Muscle of back (tissue), 13 donors: ENCODE measurements at places on chromosomes 16 and 17. TPM values are rescaled to one million over a fixed set of nuclear protein-coding genes. Genes with fewer than 3 reads are reported as not detected.
A peak's percentile ranks its signal among the peaks of the same experiment; 100 is the strongest.

The TEX14 gene
- 2.4 TPM for polyA plus RNA-seq

GRCh38 chr17:29569245-29569950 is 897 bp downstream of the TP53I13 start:
- no peak for DNase-seq

DNA sequence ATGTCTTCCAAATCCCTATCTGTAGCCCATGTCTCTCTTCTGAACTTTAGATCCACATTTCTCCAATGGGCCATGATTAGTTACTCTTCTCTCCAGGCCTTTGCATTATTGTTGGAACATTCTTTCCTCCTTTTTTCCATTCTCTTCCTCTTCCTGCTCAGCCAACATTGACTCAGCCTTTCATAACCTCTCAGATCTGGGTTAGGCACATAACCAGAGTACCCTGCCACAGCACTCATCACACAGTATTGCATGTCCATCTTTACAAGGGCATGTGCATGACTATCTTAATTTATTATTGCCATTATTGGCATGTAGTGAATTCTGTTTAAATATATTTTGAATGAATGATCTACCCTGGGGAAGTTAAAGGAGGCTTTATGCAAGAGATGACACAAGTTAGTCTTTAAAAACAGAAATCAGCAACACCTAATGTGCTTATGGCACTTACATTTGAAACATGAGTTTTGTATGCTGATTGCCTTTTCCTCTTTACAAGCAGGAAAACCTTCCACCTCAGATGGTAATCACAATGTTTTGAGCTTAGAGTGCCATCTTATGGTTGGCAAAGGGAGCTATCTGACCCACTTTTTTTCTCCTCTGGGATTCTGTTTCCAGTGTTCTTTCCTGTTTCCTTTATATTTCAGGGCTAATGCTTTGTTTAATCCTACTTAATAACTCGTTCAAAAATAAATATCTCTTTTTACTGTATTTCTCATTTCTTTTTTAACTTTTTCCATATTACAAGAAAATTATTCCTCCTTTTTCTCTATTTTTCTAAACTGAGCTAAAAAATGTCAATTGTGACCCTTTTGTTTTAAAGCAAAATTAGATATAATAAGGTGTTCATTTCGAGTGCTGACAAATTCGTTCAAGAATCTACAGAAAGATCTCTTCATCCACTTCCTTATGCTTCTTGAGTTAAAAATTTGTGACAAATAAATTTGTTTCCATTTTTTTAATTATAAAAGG is 151.0 kb upstream of the RBL2 start:
- DNase-seq = peak; percentile 11

GRCh38 chr16:9119795-9120194 is 28.4 kb downstream of the HAPSTR1 start:
- peak; percentile 63 for DNase-seq

GRCh38 chr17:31067691-31068184 is 27.0 kb upstream of the NF1 start:
- peak; percentile 62 for DNase-seq

DNA sequence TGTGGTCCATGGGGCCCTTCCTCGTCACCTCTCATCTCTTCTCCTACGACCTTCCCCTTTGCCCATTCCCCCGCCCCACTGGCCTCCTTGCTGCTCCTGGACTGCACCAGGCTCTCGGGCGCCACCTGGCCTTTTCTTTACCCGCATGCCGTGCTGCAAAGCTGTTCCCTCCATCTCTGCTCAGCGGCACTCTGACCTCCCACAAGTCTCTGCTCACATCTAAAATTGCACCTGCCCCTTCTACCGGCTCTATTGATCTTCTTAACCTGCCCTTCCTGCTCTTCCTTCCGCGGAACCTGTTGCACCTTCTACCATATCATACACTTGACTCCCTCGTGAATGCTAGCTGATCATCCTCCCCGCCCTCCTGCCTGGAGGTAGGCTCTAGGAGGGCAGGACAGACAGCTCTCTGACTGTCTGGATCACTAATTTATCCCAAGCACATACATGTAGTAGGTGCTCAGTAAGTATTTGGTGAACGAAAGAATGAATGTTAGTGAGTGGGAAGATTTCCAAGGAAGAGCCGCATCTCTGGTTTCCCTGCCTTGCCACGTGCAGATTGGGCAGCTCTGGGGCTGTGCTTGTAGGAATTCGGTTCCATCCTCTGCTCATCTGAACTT is 17.3 kb downstream of the DNAH17 start:
- DNase-seq = no peak

The ARL5C gene
- polyA plus RNA-seq = not detected

The RPL19 gene
- polyA plus RNA-seq = 2,763 TPM

DNA sequence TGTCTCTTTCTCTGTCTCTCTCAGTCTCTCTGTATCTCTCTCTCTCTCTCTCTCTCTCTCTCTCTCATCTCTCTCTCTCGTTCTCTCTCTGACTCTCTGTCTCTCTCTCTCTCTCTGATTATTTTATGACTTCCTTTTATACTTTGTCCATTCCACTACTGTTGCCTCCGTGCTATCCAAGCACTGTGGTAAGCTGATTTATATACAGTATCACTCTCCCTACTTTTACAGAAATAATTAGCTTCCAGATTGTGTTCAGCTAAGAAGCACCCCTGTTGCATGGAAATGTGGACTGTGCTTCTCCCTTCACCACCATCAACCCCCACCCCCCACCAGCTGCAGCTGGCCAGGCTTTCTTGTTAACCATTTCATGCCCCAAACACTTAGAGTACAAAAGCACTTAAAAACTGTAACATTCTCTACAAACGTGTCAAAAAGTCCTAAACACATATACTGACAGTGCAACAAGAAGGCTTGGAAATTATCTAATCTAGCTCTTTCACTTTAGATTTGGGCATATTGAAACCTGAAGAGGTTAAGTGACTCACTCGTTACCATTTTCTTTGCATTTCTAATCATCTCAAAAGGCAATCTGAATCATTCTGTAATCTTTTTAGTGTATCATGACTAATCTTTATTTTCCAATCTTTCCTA is 11.6 kb upstream of the TMEM100 start:
- no peak for DNase-seq

The ASPSCR1 gene
- 21.7 TPM for polyA plus RNA-seq
